ENCODE measurements at places on chromosomes 7 and 10.

DNA sequence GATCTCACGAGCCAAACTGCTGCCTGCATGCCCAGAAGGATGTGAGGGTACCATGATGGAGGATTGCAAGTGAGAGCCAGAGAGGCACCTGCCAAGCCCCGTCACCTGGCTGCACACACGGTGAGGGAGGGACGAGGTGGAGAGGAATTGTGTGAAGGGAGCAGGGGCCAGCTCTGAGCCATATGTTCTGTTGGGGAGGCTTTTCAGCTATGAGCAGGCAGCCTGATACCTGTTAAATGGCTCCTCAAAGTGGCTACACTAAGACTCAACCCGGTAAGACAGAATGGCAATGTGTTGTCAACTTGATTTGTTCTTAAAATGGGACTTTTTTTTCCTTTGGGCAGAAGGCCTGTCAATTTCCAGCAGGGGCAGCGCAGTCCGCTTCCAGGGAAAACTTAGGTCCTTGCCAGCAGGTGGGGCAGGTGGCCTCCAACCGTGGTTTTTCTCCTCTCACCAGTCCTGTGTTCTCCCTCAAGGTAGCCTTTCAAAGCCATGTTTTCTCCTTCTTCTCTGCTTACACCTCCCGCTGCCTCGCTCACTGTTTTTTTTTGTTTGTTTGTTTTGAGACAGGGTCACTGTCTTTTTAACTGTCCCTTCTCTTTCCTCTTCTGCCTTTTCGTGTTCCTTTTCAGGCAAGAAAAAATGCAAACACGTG is 57.7 kb upstream of the ZNRF2 start:
- no peak for DNase-seq

GRCh38 chr7:151045262-151045661 is 3.1 kb upstream of the ASIC3 start:
- DNase-seq, result no peak

GRCh38 chr7:51261117-51261835 is 55.3 kb downstream of the COBL start:
- no peak for DNase-seq

DNA sequence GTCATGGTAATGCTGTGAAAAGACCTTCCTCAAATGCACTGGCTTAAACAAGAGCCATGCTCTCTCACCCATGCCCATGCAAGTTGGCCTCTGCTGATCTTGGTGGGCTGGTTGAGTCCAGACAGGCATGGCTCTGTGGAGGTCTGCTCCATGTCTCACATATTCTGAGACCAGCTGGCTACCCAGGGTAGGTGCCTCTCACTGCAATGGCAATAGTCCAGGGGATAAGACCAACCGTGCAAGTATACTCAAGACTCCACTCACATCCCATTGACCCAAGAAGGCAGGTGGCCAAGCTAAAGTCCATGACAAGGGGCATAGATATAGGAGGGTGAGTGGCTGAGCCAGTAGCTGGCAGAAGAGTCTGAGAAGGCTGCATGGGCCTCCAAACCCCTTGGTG is 14.2 kb upstream of the EBF3 start:
- no peak for DNase-seq

DNA sequence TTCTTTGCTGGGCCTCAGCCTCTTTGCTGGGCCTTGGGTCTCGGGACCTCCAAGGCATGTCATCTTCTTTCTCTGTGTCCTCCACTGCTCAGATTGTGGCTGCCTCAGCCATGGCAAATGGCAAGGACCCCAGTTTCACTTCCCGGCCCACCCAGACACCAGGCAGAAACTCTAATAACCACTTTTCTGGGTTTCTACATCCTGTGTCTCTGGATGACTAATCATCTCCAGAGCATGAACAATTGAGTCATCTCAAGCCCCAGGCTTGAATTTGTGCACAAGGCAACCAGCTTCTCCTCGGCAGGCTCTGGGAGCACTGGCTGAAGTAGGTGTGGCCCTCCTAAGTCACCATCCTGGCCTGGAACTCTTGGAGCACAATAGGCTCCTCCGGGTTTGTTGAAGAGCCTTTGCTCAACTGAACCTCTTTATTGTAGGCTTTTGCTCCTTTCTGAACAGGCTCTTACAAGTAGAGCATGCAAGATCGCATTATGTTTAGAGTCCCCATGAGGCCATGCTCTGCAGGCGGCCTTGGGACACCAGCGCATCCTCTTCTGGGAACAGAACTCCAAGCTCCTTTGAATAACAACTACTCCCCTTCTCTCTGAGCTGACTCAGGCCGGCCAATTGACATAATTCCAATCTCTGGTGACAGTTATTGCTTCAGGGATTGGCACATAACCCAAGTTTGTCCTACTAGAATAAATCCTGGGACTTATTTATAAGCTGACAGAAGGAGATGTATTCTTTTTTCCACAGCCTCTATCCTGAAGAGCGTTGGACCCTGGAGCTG is 218.1 kb downstream of the WDR11 start:
- no peak for DNase-seq

GRCh38 chr10:31908157-31908556 is 20.5 kb downstream of the ARHGAP12 start:
- DNase-seq, result no peak

- DNase-seq, result no peak
These were observed 17.9 kb downstream of the CLRN3 start for GRCh38 chr10:127874671-127875448.

GRCh38 chr10:13706604-13707003 is 119.8 kb downstream of the PRPF18 start:
- DNase-seq, result no peak

DNA sequence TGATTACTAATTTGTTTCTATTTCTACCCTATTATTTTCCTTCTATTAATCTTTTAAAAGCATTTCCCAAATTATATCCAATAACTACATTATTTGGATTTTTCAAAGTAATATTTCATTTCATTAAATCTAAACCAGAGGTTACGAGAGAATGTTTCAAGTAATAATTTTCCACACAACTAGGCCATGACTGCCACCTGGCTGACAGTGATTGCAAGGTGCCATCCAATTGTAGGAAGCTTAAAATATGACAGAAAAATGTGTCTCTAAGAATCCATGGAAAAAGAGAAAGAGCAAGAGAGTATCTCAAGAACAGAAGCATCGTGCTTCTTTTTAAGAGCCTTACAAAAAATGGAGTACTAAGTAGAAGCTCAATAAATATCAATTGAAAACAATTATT is 48.7 kb downstream of the TPK1 start:
- DNase-seq, result no peak

DNA sequence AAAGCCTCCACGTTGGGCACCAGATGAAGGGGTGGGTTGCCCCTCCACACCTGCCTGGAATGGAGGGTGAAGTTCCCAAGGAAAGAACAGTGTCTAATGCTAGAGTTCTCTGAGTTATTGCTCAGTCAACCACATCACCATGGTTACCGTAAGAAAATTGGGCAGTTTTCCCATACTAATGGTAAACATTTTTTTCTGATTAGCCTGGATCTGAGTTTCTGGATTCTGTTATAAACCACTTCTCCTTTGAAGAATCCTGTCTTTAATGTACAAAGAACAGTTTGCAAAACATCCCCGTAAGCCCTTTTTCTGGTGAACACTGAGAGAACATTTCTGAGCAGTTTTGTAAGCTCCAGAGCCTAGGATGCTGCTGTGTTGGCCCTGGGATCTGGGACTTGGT is 45.5 kb downstream of the ABCC2 start:
- no peak for DNase-seq

- DNase-seq, result no peak
These were observed 29.2 kb upstream of the MKX start for GRCh38 chr10:27774831-27775230.

DNA sequence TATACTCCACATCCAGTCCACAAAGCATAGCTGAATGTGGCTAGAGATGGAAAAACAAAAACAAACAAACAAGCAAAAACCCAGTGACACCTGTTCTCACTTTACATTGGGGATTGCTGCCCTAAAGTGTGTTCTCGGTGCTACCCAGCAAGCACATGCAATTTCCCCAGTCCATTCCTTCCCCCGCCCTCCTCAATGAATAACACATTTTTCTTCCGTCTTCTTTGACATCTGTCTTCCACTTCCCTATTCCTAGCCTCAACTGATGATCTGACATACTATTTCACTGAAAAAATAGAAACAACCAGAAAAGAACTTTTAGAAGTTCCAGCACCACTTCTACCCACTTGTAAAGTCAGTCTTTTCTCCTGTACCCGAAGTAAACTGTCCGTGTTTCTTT is 147.1 kb downstream of the MALRD1 start:
- DNase-seq, result no peak

- no peak for DNase-seq
These were observed 385.1 kb downstream of the POM121L12 start for GRCh38 chr7:53420550-53420949.

DNA sequence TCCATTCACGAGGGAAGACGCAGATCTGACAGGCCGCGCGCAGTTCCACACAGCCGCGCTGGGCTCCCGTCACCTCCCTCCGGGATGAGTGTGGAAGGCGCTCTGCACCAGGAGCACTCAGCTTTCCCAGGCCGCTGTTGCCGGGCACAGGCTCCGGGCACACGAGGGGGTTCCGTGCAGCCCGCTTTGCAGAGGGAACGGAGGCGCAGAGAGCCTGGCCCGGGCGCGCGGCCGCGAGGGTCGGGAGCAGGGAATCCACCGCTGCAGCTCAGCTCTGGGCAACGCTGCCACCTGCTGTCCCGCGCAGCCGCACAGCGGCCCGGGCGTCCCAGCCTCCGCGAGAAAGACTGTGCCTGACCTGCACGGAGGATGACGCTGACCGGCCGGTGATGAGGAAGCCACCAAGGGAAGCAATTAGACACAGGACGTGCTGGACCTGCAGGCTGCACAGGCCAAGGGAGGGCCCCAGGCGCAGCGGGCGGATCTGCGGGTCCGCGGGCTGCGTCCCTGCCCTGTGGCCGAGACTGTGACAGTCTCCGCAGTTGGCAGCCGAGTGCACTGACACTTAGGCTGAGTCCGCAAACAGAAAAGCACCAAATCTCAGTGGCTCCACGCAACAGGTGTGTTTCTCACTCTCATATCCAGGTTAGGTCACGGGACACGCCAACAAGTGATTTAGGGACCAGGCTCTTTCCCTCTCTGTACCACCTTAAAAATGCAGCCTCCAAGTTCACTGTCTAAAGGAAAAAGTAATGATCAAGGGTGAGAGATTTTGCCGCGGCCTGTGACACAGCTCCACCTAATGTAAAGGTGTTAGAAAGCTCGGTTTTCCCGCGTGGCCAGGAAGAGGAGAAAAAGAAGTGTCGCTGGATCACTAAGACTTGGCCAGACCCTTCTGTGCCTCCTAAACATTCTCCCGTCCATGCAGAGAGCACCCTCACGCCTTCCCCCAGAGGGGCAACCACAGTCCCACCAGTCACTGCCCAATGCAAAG is 94.5 kb downstream of the SEC61G start:
- no peak for DNase-seq

DNA sequence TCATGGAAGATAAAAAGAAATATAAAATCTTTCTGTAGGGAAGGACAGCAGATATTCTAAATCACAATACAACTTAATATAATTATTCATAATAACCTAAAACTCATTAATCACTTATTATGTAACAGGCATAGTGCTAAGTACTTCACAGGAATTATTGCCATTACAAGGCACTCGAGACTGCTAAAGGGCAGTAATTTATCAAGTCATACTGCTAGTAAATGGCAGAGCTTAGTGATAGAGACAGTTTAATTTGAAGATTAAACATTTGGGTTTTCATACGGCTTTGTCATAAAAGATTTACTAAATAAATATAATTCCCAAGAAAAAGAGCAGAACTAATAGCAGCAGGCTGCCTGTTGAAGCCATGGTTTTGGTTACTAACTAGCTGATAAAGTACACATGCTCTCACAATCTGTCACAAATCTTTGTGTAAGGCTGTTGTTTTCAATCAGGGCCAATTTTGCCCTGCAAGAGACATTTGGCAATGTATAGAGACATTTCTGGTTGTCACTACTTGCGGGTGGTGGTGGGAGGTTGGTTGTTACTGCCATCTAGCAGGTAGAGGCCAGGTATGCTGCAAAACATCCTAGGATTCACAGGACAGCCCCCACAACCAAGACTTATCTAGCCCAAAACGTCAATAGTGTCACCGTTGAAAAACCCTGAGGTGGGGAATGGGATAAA is 233.3 kb upstream of the CACNA2D1 start:
- no peak for DNase-seq

DNA sequence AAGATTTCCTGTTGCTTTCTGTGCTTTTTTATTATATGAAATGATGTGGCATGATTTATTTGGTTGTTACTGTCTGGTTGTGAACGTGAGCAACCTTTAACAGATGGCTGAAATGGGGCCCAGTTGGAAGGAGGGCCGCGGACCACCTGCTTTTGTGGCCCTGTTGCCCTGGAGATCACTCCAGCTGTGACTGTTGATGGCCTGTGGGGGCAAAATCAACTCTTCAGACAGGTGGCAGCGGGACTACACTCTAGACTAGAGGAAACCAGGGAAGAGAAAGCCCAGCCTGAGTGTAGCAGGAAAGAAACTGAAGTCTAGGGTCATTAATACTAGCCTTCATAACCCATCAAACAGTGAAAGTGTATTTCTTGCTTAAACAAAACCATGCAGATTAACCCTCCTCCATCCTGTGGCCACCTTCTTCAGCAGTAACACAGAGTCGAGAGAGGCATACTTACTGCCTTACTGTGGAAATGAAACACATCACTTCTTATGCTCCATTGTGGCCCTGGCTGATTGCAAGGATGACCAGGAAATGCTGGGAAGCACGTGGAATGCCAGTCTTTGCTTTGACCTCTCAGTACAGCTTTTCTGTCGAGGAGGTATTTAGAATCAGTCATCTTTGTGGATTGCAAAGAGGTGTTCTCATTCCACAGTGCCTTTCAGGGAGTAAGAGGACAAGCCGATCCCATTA is 80.5 kb downstream of the CCNY start:
- no peak for DNase-seq

GRCh38 chr10:14328881-14329672 is 1.6 kb downstream of the FRMD4A start:
- DNase-seq, result no peak

DNA sequence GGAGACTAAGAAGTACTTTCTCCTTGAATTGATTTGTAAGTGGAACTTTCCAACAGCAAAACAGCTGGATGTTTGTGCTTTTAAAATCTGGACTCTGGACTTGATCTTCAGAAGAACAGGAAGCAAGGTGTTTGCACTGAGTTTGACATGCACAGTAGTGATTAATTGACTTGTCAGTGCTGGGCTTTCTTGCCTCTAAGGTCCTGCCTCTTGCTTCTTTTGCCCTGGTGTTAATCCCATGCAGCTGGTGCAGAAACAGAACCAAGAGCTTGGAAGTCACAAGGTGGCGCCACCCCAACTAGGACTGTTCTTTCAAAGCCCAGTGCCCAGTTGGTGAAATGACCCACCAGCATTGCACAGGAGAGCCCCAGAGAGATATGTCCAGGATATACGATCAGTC is 66.8 kb upstream of the SEPHS1 start:
- no peak for DNase-seq

Measured in stimulated activated CD8-positive, alpha-beta memory T cell treated with anti-CD3 and anti-CD28 coated beads, Interleukin-7, amount 100 ng/mL, for 1 hour (primary cell).